Pulmonary artery endothelial cell (primary cell): ENCODE measurements at places on chromosomes 1 and 21.

GRCh38 chr1:112614460-112615065, 4.4 kb downstream of the ST7L start:
- DNase-seq = no peak

DNA sequence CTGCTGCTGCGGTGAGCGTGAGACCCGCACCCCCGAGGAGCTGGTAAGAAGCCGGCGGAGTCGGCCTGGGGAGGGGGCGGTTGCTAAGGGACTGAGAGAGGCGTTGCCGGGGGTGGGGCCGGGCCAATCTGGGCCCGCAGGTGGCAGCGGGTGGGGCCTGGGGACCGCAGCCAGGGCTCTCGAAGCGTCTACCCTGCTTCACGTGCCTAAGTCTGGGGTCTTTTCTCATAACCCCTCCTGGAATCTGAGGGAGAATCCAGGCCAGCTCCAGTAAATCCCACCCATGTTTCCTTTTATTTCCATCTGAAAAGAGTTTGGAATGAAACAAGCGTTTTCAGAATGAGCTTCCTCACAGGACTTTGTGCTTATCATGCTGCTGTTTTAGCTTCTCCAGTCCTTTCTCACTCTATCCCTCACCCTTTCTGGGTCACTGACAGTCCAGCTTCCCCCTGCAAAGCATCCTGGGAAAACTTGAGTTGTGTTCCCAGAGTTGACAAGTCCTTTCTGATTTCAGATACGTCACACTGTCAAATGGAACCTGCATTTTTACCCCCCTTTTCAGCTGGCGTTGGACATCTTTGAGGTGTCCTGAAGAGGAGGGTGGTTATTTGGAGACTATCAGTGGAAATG, 431 bp downstream of the CLCN6 start:
- DNase-seq = no peak

GRCh38 chr1:24903955-24904730, 25.9 kb downstream of the RUNX3 start:
- DNase-seq = no peak

GRCh38 chr1:239707615-239708014, 321.2 kb downstream of the CHRM3 start:
- no peak for DNase-seq

DNA sequence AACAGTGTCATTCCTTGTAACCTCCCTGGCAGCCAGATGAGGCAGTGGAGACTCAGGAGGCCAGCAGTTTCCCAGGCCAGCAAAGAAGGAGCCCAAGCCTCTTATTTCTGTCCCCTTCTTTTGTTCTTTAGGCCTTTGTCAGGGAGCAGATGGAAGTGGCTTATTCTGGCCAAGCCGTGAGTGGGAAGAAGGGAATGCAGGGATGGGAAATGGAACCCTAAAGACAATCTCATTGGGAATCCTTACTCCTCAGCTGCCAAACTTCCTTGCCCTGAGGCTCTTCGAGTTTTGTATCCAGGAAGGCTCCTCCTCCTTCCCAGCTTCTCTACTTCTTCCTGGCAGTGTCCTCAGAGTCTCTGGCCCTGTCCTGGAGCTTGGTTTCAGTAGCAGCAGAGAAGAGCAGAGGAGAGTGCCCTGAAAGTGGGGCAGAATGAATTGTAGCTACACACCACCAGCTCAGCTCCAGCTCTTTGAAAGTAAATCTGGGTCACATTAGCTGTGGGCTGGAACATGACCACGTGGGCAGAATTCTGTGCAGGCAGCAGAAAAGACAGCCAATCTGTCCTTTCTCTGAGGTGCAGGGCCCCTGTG, 63.9 kb downstream of the NDUFS5 start:
- DNase-seq = no peak

DNA sequence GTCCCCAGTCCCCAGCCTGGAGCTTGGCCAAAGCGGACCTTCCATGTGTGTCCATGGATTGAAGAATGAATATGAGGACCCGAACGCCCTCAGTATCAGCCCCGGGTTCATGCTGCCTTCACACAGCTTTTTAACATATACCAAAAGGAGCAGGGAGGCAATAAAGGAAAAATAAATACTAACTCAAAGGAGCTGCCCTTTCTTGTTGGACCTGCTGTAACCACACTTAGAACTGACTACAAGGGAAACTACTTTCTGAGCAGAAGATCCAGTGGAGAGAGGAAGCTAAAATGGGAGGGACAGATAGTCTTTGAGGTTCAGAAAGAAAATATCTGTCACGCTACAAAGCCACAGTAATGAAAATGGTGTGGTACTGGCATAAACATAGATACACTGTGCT, 48.6 kb downstream of the CNN3 start:
- DNase-seq = no peak

- no peak for DNase-seq
These were observed 7.8 kb upstream of the CHAF1B start for GRCh38 chr21:36377391-36377842.

- no peak for DNase-seq
These were observed 652 bp downstream of the ARL8A start for GRCh38 chr1:202143768-202144401.

GRCh38 chr1:10217748-10218441, 7.5 kb downstream of the KIF1B start:
- no peak for DNase-seq

GRCh38 chr1:967466-968343, 1.4 kb downstream of the PLEKHN1 start:
- DNase-seq = no peak
